Stimulated activated CD4-positive, alpha-beta T cell treated with anti-CD3 and anti-CD28 coated beads, TNF-alpha, amount 100 ng/mL, for 4 hours (primary cell): ENCODE measurements at places on chromosomes 5 and 9.

DNA sequence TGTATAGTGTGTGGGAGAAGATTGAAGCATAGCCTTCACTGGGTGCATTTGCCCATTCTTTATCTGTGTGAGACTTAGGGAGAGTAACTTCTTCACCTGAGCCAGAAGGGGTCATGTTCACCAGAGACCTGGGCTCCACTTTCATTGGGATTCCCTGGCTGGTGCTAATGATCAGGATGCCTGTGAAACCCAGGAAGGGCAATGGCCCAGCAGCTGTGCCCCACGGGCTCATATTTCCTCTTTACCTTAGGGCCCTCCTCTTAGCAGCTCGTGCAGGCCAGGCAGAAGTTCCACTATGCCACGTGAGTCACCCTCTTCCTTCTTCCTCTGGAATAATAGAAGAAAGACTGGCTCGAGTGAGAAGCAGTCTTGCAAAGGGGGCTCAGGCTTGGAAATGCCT is 5.0 kb downstream of the PPARGC1B start:
- no peak for DNase-seq

- DNase-seq = no peak
Measured at GRCh38 chr5:107127878-107128277, 542.9 kb downstream of the EFNA5 start.

- DNase-seq = no peak
Measured at GRCh38 chr9:96136992-96137670, 164.8 kb downstream of the HSD17B3 start.

- peak; percentile 30 for DNase-seq
Measured at GRCh38 chr9:114592356-114592755, 4.8 kb downstream of the ATP6V1G1 start.

DNA sequence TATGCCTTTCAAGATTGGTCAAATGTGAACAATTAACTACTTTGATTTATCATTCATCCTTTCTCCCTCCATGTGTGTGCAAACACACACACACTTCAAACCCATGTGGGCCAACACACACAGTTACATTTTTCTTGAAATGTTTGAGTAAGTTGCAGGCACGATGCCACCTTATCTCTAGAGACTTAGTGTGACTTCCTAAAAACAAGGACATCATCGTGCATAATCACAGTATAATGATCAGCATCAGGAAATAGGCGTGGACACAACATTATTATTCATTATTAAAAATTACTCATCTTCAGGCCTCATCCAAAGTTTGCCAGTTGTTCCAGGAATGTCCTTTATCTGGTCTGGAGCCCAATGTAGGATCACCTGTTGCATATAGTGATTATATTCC is 209.5 kb downstream of the GNA14 start:
- no peak for DNase-seq

DNA sequence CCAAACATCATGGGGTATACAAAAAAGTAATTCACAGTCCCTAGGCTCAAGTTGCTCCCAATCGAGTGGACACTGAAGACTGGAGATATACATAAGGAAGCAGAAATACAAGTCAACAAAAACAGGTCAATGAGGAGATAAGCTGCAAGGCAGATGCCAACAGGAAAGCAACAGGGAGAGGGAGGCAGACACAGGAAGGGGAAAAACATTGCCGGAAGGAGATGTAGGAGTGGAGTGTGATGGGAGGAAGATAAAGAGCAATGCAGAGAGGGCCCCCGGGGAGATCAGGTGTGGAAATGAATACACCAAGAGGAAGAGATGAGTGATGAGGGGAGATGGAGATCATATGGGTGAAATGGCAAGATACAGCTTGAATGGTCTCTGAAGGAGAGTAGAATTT is 243.0 kb downstream of the RAB3C start:
- no peak for DNase-seq

- DNase-seq = no peak
Measured at GRCh38 chr9:19511694-19512093, 102.9 kb downstream of the ACER2 start.

DNA sequence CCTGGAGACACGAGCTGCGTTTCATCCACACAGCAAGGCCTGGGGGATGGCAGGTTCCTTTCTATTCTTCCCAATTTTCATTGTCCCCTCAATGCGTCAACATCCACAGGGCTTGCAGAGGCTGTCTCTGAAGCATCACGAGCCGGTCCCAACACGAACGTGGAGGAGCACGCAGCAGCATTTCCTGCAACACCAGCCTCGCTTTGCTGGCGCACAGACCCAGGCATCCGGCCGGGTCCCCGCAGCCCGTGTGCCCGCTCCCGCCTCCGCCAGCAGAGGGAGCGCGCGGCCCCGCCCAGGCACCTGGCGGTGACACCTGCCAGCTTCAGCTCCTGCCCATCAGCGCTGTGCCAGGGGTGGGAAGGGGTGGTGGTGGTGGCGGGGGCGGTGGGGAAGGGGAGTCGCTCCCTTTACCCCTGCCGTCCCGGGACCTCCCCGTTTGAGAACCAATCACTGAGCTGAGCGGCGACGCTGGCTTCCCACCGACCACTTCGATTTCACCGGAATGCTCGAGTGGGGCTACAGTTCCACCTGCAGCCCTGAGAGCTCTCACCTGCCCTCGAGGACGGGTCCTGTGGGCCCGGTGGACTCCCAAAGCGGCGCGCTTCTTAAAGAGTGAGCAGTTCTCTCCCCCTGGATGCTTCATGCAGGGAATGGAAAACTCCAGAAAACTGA is 464.5 kb downstream of the ICE1 start:
- DNase-seq = peak; percentile 1

DNA sequence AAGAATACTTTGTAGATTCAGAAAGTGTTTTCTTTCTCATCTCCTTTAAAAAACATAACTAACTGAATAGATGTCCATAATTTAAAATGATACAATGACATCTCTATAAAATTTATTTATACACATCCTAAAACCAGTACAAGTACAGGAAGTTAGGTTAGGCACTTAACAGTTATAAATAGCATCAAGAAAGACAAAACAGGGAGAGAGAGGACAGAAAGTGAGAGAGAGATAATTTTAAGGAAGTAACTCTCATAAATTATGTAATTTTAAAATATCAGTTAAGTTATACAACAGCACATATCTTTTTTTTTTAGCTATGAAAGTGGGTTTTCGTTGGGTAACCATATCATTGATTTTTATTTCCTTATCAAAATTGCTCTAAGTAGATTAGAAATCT is 1068.6 kb downstream of the TAF11L14 start:
- no peak for DNase-seq

DNA sequence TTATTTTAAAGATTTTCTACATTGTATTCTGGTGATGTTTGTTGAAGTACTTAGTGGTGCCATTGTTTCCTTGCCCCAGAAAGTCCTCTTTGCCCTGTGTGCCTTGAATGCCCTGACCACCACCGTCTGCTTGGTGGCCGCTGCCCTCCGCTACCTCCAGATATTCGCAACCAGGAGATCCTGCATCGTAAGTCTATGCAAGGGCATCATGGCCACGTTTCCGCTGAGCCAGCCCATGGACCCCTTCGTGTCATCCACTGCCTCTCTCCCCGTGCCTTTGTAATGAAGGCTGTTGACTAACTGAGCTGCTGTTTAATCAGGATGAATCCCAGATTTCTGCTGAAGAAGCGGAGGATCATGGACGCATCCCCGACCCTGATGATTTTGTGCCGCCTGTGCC is 52.3 kb downstream of the ENTREP1 start:
- DNase-seq = no peak

- DNase-seq = no peak
Measured at GRCh38 chr9:37364751-37365360, 57.6 kb upstream of the GRHPR start.

GRCh38 chr9:109963079-109963478 is 183.1 kb downstream of the PALM2AKAP2 start:
- no peak for DNase-seq

GRCh38 chr5:52988335-52989024 is 672 bp upstream of the ITGA2 start:
- DNase-seq = no peak

DNA sequence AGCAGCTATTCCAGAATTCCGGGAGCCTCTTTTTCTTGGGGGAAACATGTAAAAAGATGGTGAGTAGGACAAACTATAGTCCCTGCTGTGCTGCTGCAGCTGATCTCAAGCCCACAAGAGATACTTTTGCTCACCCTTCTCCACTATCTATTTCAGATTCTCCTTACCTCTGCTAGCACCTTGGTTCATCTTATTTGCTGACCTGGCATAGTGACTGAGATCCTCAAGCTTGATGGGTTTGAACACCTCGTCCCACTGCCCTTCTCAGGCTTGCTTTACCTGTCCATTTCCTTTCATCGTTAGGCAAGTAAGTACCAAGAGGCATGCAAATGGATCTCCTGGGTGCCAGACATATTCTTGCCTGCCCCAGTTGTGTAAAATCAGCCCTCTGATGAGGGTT is 338.4 kb upstream of the SMARCA2 start:
- DNase-seq = no peak

DNA sequence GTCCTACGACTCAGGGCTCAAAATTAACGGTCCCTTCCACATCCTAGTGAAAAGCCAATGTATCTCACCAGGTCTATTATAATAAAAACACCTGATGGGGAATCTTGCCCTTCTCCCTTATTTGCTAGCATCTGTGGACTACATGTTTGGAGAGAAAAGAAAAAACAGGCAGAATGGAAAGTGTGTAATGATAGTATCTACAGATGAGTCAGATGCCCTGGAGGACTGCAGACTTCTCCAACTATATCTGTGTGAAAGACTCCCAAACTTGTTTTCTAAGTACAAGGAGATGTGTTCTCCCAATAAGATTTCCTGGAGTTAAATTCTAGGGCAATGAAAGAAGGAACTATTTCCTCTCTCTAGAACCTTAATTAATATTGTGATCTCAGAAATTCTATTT is 66.0 kb downstream of the FOXB2 start:
- no peak for DNase-seq

DNA sequence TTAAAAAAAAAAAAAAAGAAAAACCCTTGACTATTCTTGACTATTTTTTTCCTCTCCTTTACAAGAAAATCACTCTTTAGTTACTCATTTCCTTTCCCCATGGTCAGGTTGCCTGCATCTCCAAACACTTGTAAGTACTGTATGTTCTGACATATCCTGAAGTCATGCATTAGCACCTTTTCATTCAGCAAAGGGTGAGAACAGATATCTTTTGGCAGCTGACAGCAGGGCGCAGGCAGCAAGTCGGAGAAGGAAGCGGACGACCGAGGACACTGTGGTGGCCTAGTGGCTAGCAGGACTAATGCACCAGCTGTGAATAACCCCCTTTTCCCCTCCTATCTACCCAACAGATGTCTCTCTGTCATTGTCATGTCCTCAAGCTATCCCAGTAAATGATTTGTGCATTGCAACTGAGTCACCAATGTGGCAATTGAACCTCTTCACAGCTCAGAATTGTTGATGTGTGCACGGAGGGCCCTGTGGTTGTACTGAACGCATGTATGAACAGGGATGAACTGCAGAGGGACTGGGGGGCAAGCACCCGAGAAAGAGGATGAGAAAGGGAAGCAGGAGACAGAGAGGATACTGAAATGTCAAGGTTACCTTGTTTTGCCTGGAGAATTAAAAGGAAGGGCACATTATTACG is 996.0 kb upstream of the ARRDC3 start:
- no peak for DNase-seq

GRCh38 chr5:133251296-133252132 is 199.7 kb downstream of the HSPA4 start:
- DNase-seq = no peak

DNA sequence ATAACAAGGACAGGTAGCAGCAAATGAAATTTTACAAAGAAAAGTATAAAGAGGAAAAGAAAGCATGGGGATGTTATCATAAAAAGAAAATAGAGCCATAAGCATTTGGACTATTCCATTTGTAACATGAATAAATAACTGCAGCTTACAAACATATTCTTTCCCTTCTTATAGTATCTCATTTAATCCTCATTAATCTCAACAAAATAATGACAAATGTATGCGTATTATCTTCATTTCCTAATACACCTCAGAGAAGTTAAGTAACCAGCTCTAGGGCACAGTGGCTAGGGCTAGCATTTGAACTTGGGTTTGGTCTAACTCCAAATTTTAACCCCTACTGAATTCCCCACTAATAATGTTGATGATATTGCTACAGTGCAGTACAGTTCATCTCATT is 175.5 kb upstream of the POU5F2 start:
- DNase-seq = no peak

GRCh38 chr5:43649256-43649655 is 46.3 kb downstream of the NNT start:
- no peak for DNase-seq

GRCh38 chr5:27962198-27962597 is 923.8 kb upstream of the CDH9 start:
- no peak for DNase-seq

- DNase-seq = no peak
Measured at GRCh38 chr9:128393145-128393775, 22.1 kb downstream of the URM1 start.

GRCh38 chr5:55227664-55228430 is 732 bp upstream of the MCIDAS start:
- no peak for DNase-seq

GRCh38 chr5:33166522-33166921 is 274.2 kb upstream of the TARS1 start:
- DNase-seq = no peak

GRCh38 chr9:93929231-93929630 is 25.9 kb downstream of the BARX1 start:
- DNase-seq = no peak

DNA sequence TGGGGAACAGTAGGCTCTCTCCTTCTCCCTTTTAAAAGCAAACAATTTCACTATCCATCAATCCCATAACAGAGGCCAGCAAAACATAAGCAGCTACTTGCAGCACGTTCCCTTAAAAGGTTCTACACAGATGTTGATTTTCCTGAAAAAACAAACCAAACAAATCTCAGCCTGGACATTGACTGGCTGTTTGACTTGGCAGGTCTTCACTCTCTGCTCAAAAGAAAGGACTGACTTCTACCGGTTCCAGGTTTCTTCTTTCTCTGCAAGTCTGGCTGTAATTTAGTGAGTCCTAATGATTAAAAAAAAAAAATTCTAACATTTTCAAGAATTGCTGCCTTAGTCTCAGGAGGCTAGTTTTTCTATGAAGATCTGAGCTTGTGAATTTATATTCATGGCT is 203.1 kb upstream of the EFNA5 start:
- no peak for DNase-seq

- DNase-seq = no peak
Measured at GRCh38 chr5:173554989-173555705, 61.3 kb downstream of the BOD1 start.

- no peak for DNase-seq
Measured at GRCh38 chr5:6868171-6868570, 154.9 kb downstream of the TENT4A start.
